Testis (tissue), 5 donors: ENCODE measurements at places on chromosomes 7 and 10. TPM values are rescaled to one million over a fixed set of nuclear protein-coding genes. Genes with fewer than 3 reads are reported as not detected.

THAP5 gene
- 29.9 TPM for polyA plus RNA-seq

COL17A1 gene
- polyA plus RNA-seq = 17.1 TPM

DNA sequence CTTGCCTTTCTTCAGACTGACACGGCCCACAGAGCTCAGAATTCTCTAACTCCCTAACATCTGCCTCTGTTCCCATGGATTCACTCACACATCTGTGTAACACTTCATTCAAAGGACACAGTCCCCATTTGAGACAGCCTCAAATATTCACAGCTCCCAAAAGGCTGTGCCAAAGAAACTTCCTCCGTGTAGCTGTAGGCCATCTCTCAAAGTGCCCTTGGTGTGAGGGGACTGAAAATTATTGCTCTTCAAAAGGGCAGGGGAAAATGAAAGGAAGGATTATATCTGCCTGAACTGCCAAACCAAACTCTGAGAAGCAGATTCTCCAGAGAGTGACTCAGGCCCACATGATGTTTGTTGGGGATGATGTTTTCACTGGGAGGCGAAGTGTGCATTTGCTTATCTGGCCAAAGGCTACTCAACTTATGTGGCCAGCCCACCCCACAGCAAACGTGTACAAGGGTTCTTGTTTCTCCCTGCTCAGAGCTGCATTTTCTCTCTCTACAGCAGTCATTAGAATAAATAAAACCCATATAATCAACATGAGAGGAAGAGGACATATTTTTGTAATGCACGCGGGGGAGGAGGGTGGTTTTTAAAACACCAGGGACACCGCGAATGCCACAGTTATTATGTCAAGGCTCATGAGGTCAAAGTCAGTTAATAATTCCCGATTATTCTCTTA, 302.4 kb upstream of the NFE2L3 start:
- DNase-seq = peak; percentile 81

DNA sequence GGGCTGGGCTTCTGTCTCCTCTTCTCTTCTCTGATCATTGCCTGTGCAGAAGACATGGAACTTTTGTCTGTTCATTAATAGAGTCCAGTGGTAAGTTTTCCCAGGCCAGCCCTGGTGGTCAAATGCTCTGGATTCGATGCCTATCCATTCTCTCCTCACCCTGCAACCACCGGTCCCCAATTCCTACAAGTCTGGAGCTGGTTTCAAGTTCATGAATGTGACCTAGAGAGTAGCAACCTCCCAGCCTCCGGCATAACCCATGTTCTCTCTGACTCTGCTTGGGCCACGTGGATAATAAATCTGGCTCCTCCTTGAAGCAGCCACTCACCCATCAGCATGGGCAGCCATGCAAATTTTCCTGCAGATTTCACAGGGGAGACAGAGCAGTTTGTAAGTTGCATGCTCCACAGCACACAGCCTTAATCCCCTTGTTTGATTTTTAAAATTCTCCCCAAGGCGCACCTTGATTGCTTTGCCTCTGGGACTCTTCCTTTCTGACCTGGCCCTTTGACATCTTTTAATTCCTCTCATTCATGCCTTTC, 37.3 kb upstream of the PDZD8 start:
- DNase-seq = no peak

- no peak for DNase-seq
Observed at GRCh38 chr7:68314208-68314607, 1284.1 kb upstream of the AUTS2 start.
